ENCODE measurements at places on chromosomes 11 and 22. TPM values are rescaled to one million over a fixed set of nuclear protein-coding genes. Genes with fewer than 3 reads are reported as not detected.

The ARVCF gene
- total RNA-seq = 63.2 TPM

The SAA1 gene
- total RNA-seq = not detected

The UPK3A gene
- 3.6 TPM for total RNA-seq

The SCGB2A2 gene
- not detected for total RNA-seq

The GAL3ST3 gene
- 12.8 TPM for total RNA-seq

The SPDYC gene
- not detected for total RNA-seq

The PLAAT5 gene
- total RNA-seq = 2.0 TPM

The CARD10 gene
- 18.7 TPM for total RNA-seq

The CDON gene
- 34.1 TPM for total RNA-seq

The GGTLC2 gene
- total RNA-seq = 0.29 TPM

The CRYBB1 gene
- 0.70 TPM for total RNA-seq

The DEUP1 gene
- total RNA-seq = 0.29 TPM

The C11orf42 gene
- not detected for total RNA-seq

The P2RY2 gene
- 6.0 TPM for total RNA-seq

The NOX4 gene
- total RNA-seq = 42.1 TPM

The OR8J3 gene
- not detected for total RNA-seq

The RNF121 gene
- total RNA-seq = 33.5 TPM

The MISFA gene
- 6.1 TPM for total RNA-seq

The PGA4 gene
- total RNA-seq = 5.0 TPM

The WT1 gene
- 63.9 TPM for total RNA-seq

The B3GAT3 gene
- total RNA-seq = 28.3 TPM

The ADM gene
- total RNA-seq = 91.5 TPM

The SCGB1C1 gene
- not detected for total RNA-seq

The TNRC6B gene
- total RNA-seq = 76.0 TPM

The RPS19BP1 gene
- 54.5 TPM for total RNA-seq

The VSIG10L2 gene
- total RNA-seq = 0.23 TPM

The IL10RA gene
- total RNA-seq = 12.3 TPM

The FAM227A gene
- total RNA-seq = 9.8 TPM

All from metanephros (tissue), 2 donors.